ENCODE measurements at places on chromosomes 6 and 20.
A peak's percentile ranks its signal among the peaks of the same experiment; 100 is the strongest.

DNA sequence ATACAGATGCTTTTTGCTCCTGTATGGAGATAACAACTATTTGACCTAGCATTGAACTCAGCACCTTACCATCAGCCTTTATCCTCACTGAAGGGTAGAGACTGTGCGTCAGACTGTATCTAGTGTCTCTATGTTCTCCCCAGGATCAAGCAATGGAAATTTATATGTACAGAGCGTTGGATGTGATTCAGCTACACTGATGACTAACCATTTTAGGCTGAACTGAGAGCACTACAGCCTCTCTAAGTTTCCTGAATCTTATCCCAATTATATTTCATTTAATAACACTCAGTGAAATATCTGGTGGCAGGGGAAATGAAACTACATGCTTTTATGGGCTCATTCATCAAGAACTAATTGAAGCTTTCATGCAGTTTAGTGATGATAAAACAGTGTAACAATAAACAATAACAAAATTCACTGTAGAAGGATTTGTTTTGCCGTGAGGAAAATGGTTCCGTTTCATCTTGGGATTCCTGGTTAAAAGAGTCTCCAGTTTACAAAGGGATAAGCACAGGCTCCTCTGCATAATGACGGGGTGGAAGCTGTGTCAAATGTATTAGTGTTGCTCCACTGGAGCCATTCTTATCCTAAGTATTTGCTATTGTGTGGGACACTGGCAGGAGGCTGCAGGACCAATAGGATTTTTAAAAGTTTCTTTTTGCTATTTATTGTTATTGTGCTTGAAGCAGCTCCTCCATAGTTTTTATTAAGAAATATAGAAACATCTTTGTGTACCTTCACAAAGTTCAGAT lies 567.6 kb upstream of the MMS22L start:
- DNase-seq: no peak

DNA sequence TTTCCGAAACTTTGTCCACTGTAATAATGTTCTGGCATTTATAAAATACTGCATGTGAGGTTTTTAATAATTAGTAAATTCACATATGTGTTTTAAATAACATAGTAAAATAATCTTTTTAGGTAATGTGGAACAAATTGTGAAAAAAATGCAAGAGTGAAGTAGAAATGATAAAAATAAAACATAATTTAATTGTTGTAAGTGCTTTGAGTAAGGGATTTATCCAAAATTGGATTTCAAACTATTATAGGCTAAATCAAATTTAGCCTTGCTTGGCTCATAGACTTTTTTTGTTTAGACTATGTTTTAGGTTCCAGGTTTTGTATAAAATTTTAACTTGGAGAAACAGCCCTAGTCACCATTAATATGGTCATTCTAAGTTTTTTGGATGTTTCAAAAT lies 1029.5 kb downstream of the PHF3 start:
- no peak for DNase-seq

DNA sequence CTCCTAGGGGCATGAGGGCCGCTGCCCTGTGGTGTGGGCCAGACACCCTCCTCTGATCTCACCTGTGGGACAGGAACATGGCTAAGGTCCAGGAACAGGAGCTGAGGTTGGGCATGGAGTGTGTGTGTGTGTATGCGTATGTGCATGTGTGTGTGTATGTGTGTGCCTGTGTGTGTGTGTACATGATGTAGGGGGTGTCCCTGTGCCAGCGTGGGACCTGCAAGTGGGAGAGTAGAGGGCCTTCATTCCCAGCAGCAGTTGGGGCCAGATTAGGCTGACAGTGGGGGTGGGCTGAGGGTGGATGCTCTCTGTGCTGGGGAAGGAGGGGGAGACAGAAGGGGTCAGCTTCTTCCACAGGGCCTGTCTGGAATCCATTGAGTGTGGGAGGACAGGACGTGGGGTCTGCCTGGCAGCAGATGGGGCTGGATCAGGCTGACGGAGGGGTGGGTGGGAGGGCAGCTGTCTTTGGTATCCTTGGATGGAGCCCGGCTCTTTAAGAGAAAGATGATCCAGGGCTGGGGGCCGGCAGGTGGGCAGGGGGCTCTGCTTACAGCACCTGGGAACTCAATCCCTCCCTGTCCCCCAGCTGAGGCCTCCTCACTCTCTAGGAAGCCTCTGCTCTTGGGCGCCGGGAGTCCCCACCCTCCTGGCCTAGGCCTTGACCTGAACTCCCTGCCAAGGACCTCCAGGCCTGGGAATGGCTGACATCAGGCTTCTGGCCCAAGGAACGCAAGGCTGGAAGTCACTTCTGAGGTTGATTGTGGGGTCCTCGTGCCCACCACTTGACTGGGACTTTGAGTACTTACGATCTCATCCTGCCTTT lies 44.0 kb downstream of the SPDEF start:
- no peak for DNase-seq

GRCh38 chr6:47252633-47253032 lies 57.1 kb downstream of the TNFRSF21 start:
- DNase-seq: no peak

GRCh38 chr6:43931201-43931600 lies 161.2 kb downstream of the VEGFA start:
- DNase-seq: no peak

- no peak for DNase-seq
Observed at GRCh38 chr6:47234266-47234933, 75.3 kb downstream of the TNFRSF21 start.

DNA sequence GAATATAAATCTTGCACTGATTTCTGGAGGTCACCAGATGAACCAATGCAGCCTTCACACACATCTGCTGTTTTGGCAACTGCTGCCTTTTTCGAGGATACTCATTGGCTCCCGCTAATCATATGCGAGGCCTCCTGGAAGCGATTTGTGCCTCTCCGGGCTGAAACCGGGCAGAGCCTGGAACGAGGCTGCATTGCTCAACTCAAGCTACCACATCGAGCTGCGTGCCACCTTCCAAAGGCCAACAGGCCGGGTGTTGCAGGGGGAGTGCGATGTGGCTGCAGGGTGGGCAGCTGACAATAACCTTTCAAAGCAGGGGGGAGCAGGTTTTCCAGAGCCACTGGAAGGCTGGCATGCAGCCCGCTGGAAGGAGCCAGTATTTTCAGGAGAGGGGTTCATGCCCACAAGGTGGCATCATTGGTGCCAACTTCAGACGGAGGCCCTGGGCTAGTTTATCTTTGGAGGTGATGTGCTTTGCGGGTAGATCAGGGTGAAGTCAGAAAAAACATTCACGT lies 122.6 kb upstream of the IFNGR1 start:
- peak; percentile 77 for DNase-seq

DNA sequence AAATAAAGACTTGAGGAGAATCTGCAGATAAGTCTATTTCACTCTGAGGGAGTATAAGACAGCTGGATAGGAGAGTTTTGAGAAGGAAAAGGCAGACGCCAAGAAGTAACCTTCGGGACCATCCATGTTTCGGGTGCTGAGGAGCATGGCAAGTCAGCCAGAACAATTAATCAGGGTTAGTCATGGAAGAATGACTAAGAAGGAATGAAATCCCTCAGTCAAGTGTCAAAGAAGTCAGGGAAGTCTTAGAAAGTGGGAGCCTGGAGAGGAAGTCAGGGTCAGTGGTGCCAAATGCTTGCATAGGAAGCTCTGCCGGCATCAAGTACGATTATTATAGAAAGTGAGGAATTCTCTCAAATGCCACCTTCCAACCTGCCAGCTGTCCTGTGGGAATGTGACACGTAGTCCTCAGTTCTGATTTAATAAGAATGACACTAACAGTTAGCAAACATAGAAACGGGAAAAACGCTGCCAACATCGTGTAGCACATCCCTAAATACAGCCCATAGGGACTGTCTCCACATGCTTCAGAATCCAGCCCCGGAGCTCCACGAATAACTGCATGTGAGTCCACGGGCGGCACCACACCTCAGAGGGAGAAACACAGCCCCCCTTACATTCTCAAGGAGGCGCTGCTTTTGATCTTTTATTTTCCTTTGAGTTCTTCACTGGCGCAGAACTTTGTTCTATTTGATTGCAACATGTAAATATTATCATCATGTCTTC lies 602.7 kb downstream of the PRKN start:
- DNase-seq: no peak

DNA sequence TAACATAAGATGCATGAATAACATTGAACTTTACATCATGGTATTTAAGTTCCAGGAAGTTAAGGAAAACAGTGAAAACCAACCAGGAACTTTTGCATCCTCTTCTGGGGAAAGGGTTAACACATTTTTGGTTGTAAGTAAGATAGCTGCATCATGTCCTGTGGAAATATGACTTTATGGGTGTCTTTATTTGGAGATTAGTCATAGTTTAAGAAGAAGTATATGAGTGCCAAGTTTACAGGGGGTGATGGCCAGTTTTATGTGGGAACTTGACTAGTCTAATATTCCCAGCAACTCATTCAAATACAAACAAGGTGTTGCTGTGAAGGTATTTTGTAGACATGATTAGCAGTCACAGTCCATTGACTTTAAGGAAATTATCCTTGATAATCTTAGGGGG lies 78.0 kb downstream of the PDE10A start:
- no peak for DNase-seq

- no peak for DNase-seq
Observed at GRCh38 chr20:64006902-64007301, 26.0 kb downstream of the PRPF6 start.

- DNase-seq: no peak
Observed at GRCh38 chr20:49831022-49831769, 18.6 kb downstream of the SLC9A8 start.

GRCh38 chr20:53074811-53075314 lies 102.7 kb downstream of the TSHZ2 start:
- no peak for DNase-seq

GRCh38 chr20:64100946-64101688 lies 6.2 kb downstream of the NPBWR2 start:
- DNase-seq: no peak

All from hippocampal formation (tissue), 2 donors.